ENCODE measurements at places on chromosomes 3 and 15. TPM values are rescaled to one million over a fixed set of nuclear protein-coding genes. Genes with fewer than 3 reads are reported as not detected.
A peak's percentile ranks its signal among the peaks of the same experiment; 100 is the strongest.

DNA sequence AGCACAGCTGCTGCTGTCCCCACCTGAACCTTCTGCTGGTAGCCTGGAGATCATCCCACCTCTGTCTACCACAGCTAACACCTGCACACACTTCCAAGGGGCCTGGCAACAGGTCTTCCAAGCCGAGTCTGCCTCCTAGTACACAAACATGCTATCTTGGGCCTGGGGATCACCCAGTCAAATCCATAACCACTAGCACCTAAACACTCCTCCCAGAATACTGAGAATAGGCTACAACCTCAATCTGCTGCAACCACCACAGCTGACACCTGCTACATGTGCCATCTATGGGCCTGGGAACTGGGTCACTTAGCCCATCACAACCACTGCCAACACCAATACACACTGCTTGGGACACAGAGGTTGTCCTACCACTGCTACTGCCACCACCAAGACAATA is 362.8 kb upstream of the ARPP21 start:
- no peaks in the 10 kb centered on the region for H3K36me3 ChIP-seq
- H3K4me3 ChIP-seq = no peak overlapping the region
- no peak for DNase-seq
- H3K4me1 ChIP-seq = no peaks in the 10 kb centered on the region
- no peak overlapping the region for H3K27ac ChIP-seq
- no peaks in the 10 kb centered on the region for H3K27me3 ChIP-seq

- no peak overlapping the region for H3K27ac ChIP-seq
- no peaks in the 10 kb centered on the region for H3K27me3 ChIP-seq
- H3K4me1 ChIP-seq = no peaks in the 10 kb centered on the region
These were observed 549.3 kb upstream of the IL12A start for GRCh38 chr3:159439346-159439745.

- no peaks in the 10 kb centered on the region for H3K27me3 ChIP-seq
- no peaks in the 10 kb centered on the region for H3K36me3 ChIP-seq
- DNase-seq = no peak
- H3K4me1 ChIP-seq = peaks cover 5% of the 10 kb centered on the region
- no peak overlapping the region for H3K4me3 ChIP-seq
These were observed 727.7 kb upstream of the NECTIN3 start for GRCh38 chr3:110343945-110344344.

DNA sequence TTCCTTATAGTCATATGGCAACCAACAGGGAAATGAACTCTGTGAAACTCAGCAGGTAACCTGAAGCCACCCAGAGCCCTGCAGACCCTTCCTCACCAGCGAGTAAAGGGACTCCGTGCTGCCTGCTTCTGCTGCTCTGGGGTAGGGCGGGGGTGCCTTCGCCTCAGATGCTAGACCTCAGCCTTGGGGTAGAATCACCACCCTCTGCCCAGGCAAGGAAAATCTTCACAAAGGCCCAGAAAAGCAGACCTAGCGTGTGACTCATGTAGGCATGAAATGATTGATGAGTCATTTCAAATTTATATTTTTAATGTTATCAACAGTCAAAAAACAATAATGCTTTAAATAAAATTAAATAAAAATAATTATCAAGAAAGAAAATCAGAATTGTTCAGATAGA is 6.6 kb downstream of the STIMATE start:
- no peak for DNase-seq
- H3K27ac ChIP-seq = peak overlapping the region; percentile 86
- H3K4me1 ChIP-seq = peaks cover 61% of the 10 kb centered on the region
- peaks cover 5% of the 10 kb centered on the region for H3K36me3 ChIP-seq
- H3K27me3 ChIP-seq = no peaks in the 10 kb centered on the region

DNA sequence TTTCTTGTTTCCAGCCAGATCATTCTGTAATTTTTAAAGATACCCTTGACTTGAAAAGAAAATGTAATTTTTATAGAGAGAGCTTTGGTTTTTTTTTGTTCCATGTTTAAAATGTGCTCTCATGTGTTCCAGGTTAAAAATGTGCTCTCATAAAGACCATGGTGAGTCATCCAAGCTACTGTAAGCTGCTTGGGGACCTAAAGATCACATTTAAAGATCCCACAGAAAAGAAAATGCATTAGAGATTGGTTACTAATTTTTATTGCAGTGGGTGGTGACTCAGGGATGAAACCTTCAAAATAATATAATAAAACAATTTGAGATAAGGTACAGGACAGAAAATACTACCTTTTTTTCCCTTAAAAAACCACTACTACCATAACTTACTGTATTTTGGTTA is 11.0 kb downstream of the TCF12 start:
- no peak for DNase-seq
- no peak overlapping the region for H3K4me3 ChIP-seq
- no peak overlapping the region for H3K27ac ChIP-seq
- H3K4me1 ChIP-seq = peaks cover 25% of the 10 kb centered on the region

DNA sequence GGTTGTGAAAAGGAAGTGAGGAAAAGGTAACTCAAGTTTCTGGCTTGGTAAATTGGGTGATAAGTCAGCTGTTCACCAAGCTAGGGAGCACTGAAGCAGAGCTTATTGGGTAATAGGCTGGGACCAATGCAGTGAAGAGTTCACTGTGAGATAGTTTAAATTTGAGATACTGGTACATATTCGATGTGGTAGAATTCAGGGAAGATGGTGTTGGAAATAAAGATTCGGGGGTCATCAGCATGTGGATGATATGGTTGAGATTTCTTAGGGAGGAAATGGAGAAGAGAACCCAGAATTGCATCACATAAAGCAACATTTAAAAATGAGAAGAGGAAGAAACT is 16.9 kb downstream of the MME start:
- H3K27ac ChIP-seq = no peak overlapping the region
- H3K36me3 ChIP-seq = no peaks in the 10 kb centered on the region
- no peaks in the 10 kb centered on the region for H3K27me3 ChIP-seq
- DNase-seq = no peak
- H3K4me3 ChIP-seq = no peak overlapping the region

- DNase-seq = no peak
- H3K36me3 ChIP-seq = peaks cover 4% of the 10 kb centered on the region
- H3K27ac ChIP-seq = peak overlapping the region; percentile 78
- H3K27me3 ChIP-seq = no peaks in the 10 kb centered on the region
- H3K4me1 ChIP-seq = peaks cover 46% of the 10 kb centered on the region
These were observed 785 bp upstream of the IFT57 start for GRCh38 chr3:108222853-108223565.

- no peak overlapping the region for H3K27ac ChIP-seq
- no peaks in the 10 kb centered on the region for H3K27me3 ChIP-seq
- no peak overlapping the region for H3K4me3 ChIP-seq
- no peak for DNase-seq
These were observed 428.1 kb downstream of the SOX2 start for GRCh38 chr3:182139627-182140357.

AMIGO3 gene
- total RNA-seq = not detected

Measured in stomach (tissue), 19 donors.